ENCODE measurements at places on chromosomes 16 and 17.

DNA sequence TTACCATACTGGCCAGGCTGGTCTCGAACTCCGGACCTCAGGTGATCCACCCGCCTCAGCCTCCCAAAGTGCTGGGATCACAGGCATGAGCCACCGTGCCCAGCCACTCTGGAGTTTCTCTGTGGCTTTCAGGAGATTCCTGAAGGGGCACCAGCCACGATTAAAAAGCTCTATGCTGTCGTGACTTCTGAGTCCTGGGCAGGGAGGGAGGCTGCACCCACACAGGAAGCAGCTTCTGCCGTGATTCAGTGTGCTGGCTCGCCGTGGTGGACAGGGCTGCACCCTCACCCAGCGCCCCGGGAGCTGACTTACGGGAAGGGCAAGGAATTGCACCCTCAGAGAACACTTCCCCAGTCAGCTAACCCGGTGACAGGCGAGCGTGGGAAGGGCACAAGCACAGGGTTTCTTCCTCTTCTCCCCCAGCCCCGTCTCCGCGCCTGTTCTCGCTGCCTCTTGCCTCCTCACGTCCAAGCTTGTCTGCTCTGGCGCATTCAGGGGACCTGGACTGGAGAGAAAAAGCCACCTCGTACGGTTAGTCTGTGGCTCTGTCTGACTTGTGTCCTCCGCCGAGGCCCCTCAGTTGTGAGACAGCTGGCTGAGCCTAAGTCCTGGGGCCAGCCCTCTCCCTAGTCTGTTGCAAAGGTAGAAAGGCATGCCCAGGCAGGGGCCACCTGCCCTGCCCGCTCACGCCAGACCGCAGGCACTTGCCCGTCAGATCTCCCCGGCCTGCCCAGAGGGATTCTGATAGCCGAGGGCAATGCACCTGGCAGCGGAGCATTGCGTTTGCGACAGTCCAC lies 145.0 kb downstream of the SEC14L1 start:
- DNase-seq: peak; percentile 48
- H3K4me1 ChIP-seq: peaks cover 52% of the 10 kb centered on the region
- peak overlapping the region; percentile 95 for H3K27ac ChIP-seq
- H3K27me3 ChIP-seq: peaks cover 3% of the 10 kb centered on the region
- H3K36me3 ChIP-seq: no peaks in the 10 kb centered on the region

GRCh38 chr17:73658821-73659515 lies 14.7 kb upstream of the SDK2 start:
- H3K36me3 ChIP-seq: no peaks in the 10 kb centered on the region
- no peaks in the 10 kb centered on the region for H3K4me1 ChIP-seq
- DNase-seq: no peak
- H3K27me3 ChIP-seq: no peaks in the 10 kb centered on the region
- H3K4me3 ChIP-seq: no peak overlapping the region

DNA sequence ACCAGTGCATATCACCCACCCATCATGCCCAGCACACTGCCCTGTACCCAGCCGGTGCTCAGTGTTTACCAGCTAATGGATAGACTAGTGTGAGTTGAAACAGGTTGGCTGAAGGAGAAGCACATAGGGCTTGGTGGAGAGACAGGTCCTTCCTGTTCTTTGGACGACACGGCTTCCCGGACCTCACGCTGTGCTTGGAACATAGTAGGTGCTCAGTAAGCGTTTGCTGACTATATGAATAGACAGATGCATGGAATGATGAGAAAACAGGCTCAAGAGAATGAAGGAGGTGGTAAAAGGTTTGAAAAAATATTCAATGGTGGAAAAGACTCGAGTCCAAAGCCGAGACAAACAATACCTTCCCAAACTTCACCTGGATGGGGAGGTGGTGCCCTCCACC lies 6.8 kb upstream of the FADS6 start:
- no peak overlapping the region for H3K4me3 ChIP-seq
- H3K27ac ChIP-seq: no peak overlapping the region
- no peak for DNase-seq
- no peaks in the 10 kb centered on the region for H3K4me1 ChIP-seq
- no peaks in the 10 kb centered on the region for H3K36me3 ChIP-seq

GRCh38 chr17:18999911-19000310 lies 4.7 kb downstream of the FAM83G start:
- H3K27ac ChIP-seq: no peak overlapping the region
- H3K36me3 ChIP-seq: no peaks in the 10 kb centered on the region
- no peak for DNase-seq
- no peak overlapping the region for H3K4me3 ChIP-seq
- no peaks in the 10 kb centered on the region for H3K27me3 ChIP-seq

GRCh38 chr17:42578282-42578869 lies 847 bp upstream of the PSMC3IP start:
- DNase-seq: peak; percentile 75
- H3K27ac ChIP-seq: peak overlapping the region; percentile 96
- no peaks in the 10 kb centered on the region for H3K27me3 ChIP-seq

GRCh38 chr17:57946798-57947358 lies 8.3 kb downstream of the CUEDC1 start:
- no peak for DNase-seq
- H3K36me3 ChIP-seq: no peaks in the 10 kb centered on the region
- peaks cover 89% of the 10 kb centered on the region for H3K4me1 ChIP-seq
- peak overlapping the region; percentile 82 for H3K27ac ChIP-seq
- H3K4me3 ChIP-seq: peak overlapping the region; percentile 58

DNA sequence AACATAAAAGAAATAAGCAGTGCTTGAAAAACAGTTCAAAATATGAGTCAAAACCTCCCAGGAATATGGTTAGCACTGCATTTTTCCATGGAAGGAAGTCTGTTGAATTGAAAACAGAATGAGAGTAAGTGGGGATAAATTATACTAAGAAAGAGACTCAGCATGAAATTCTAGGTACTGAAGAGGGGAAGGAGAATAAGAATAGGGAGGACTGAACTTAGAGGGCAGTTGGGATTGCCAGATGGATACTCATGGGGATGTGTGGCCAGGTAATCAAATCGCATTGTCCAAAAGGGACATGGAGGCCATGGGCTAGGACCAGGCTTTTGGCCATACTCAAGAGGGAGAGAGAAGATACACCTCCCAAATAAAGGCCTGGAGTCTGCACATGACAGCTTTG lies 247.9 kb downstream of the CDH13 start:
- no peaks in the 10 kb centered on the region for H3K27me3 ChIP-seq
- no peak overlapping the region for H3K27ac ChIP-seq
- H3K36me3 ChIP-seq: no peaks in the 10 kb centered on the region
- no peak for DNase-seq

DNA sequence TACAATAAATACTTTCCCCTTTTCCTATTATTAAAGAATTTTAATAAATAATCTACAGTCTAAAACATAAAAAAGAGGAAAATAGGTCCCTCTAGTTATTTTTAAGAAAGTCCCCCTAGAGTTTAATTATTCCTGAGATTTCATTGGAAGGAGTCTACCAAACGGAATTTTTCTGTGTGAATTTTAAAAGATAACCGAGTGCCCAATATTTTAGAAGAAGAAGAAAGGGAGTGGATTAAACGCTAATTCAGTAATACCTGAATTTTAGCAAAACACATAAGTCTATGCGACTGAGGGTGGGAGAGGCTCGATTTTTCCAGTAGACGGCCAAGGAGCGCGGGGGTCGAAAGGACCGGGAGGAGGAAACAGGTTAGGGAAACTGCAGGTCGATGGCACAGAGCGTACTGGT lies 2.2 kb downstream of the HOXB2 start:
- DNase-seq: no peak
- no peaks in the 10 kb centered on the region for H3K36me3 ChIP-seq
- peaks cover 16% of the 10 kb centered on the region for H3K27me3 ChIP-seq
- H3K27ac ChIP-seq: peak overlapping the region; percentile 80
- peak overlapping the region; percentile 66 for H3K4me3 ChIP-seq
- H3K4me1 ChIP-seq: peaks cover 10% of the 10 kb centered on the region

GRCh38 chr17:39826334-39826733 lies 37.8 kb downstream of the IKZF3 start:
- no peaks in the 10 kb centered on the region for H3K4me1 ChIP-seq
- H3K27ac ChIP-seq: no peak overlapping the region
- no peaks in the 10 kb centered on the region for H3K36me3 ChIP-seq
- DNase-seq: no peak
- no peak overlapping the region for H3K4me3 ChIP-seq
- H3K27me3 ChIP-seq: peaks cover 4% of the 10 kb centered on the region

- no peaks in the 10 kb centered on the region for H3K27me3 ChIP-seq
- no peaks in the 10 kb centered on the region for H3K36me3 ChIP-seq
- no peak for DNase-seq
- peaks cover 10% of the 10 kb centered on the region for H3K4me1 ChIP-seq
- no peak overlapping the region for H3K4me3 ChIP-seq
- no peak overlapping the region for H3K27ac ChIP-seq
These were observed 13.4 kb upstream of the TAOK1 start for GRCh38 chr17:29376667-29377270.

- no peaks in the 10 kb centered on the region for H3K27me3 ChIP-seq
- H3K27ac ChIP-seq: no peak overlapping the region
- no peak for DNase-seq
- H3K36me3 ChIP-seq: peaks cover 2% of the 10 kb centered on the region
These were observed 35.9 kb upstream of the FOXJ1 start for GRCh38 chr17:76176701-76177574.

GRCh38 chr17:37489197-37490001 lies at the start of gene DUSP14:
Gene DUSP14, plus strand, starts transcription at chr17:37489891. Its CDS starts 22,382 bp downstream, at chr17:37512273.
- H3K27ac ChIP-seq: peak within 1 kb of the TSS; percentile 98
- H3K4me3 ChIP-seq: peak within 1 kb of the TSS; percentile 92
- H3K36me3 ChIP-seq: no peaks in the 10 kb centered on the region
- peaks cover 29% of the 10 kb centered on the region for H3K4me1 ChIP-seq
- peak; percentile 69 for DNase-seq
- no peaks in the 10 kb centered on the region for H3K27me3 ChIP-seq

DNA sequence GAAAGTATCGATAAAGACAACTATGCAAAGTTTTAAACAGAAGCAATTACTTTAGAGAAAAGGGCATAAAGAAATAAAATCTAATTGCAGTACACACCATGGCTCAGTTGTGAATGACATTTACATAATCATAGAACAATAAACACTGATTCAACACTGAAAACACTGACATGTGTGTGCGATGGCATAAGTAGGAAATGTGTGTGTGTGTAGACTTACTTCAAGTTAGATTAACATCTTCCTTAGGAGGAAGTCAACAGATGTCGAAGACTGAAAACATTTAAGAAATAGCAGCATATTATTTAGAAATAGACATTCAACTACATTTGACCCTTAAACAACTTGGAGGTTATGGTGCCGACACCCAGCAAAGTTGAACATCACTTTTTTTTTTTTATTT lies 172.4 kb downstream of the STX8 start:
- H3K36me3 ChIP-seq: no peaks in the 10 kb centered on the region

DNA sequence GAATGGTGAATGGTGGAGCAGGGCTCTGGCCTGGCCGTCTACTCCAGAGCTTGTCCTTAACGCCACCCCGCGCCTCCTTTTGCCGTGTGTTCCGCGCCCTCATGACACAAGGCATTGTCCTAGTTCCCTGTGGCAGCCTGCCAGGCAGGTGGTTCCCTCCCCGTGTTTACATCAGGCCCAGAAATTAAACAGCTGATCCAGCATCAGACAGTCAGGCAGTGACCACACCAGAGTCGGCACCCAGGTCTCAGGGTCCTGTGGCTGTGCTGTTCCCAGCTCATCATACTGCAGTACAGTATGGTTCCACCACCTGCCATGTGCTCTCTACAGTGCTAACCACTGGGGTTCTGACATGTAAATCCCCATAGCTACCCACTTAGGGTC lies 119.7 kb downstream of the RAB11FIP4 start:
- H3K27me3 ChIP-seq: no peaks in the 10 kb centered on the region
- H3K4me3 ChIP-seq: no peak overlapping the region
- no peak overlapping the region for H3K27ac ChIP-seq
- DNase-seq: no peak
- peaks cover 13% of the 10 kb centered on the region for H3K4me1 ChIP-seq

GRCh38 chr16:79845734-79846135 lies 245.2 kb upstream of the MAF start:
- no peak overlapping the region for H3K27ac ChIP-seq
- H3K27me3 ChIP-seq: no peaks in the 10 kb centered on the region
- no peaks in the 10 kb centered on the region for H3K4me1 ChIP-seq
- no peak overlapping the region for H3K4me3 ChIP-seq

DNA sequence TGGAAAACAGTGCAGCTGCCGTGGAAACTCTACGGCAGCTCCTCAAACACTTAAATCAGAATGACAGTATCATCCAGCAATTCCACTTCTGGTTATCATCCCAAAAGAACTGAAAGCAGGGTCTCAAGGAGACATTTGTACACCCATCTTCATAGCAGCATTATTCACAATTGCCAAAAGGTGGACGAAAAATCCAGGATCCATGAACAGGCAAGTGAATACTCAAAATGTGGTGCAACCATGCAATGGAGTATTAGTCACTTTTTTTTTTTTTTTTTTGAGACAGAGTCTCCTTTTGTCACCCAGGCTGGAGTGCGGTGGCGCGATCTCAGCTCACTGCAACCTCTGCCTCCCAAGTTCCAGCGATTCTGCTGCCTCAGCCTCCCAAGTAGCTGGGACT lies 10.6 kb upstream of the AATK start:
- H3K27me3 ChIP-seq: no peaks in the 10 kb centered on the region
- no peaks in the 10 kb centered on the region for H3K4me1 ChIP-seq
- H3K4me3 ChIP-seq: no peak overlapping the region
- H3K27ac ChIP-seq: no peak overlapping the region
- no peaks in the 10 kb centered on the region for H3K36me3 ChIP-seq

- no peak overlapping the region for H3K4me3 ChIP-seq
- no peaks in the 10 kb centered on the region for H3K27me3 ChIP-seq
- H3K36me3 ChIP-seq: no peaks in the 10 kb centered on the region
- no peaks in the 10 kb centered on the region for H3K4me1 ChIP-seq
- H3K27ac ChIP-seq: no peak overlapping the region
These were observed 520.7 kb downstream of the MAF start for GRCh38 chr16:79079656-79080420.

GRCh38 chr16:85560932-85561247 lies 52.2 kb upstream of the GSE1 start:
- no peaks in the 10 kb centered on the region for H3K27me3 ChIP-seq
- peak overlapping the region; percentile 63 for H3K27ac ChIP-seq
- DNase-seq: no peak
- no peaks in the 10 kb centered on the region for H3K36me3 ChIP-seq

DNA sequence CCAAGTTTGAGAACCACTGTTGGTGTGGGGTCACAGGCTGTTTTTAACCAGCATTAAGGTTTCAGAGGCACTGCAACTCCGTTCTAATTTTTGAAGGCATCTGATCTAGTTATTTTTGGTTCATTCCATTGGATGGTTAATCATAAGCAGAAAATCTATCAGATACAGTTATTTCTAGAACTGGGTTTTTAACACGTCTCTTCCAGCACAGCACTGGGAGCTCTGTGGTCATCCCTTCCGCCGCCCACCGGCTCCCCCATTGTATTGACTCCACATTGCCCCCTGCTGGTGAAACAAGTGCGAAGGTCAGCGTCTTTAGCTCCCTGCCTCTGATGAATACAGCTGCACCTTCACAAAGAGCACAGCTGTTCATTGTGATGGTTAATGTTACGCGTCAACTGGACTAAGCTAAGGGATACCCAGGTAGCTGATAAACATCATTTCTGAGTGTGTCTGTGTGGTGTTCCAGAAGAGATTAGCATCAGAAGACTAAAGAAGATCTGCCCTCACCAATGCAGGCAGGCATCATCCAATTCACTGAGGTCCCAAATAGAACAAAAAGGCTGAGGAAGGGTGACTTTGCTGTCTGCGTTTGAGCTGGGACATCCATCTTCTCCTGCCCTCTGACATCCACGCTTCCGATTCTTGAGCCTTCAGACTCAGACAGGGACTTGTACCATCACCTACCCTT lies 8.5 kb downstream of the CCL18 start:
- no peak overlapping the region for H3K27ac ChIP-seq
- DNase-seq: no peak
- H3K36me3 ChIP-seq: no peaks in the 10 kb centered on the region
- no peak overlapping the region for H3K4me3 ChIP-seq
- no peaks in the 10 kb centered on the region for H3K27me3 ChIP-seq
- no peaks in the 10 kb centered on the region for H3K4me1 ChIP-seq
